EH (cell line): ENCODE measurements at places on chromosomes 7 and 10.

DNA sequence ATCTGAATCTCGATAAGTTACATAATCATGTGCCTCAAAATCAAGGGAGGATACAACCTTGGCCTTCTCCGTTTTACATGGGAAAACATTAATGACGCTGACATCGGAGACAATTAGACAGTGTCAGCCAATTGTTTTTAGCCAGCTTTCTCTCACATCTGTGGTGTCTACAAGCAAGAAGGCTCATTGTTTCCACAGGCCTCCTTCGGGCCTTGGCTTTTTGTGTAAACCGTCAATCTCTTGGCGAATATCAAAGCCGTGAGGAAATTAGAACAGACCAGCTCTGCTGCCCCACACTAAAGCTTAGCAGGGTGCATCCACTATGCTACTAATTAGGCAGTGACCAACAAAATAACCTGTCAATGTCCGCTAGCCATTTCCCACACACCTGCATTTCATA lies 43.2 kb downstream of the VAX1 start:
- no peak for DNase-seq

DNA sequence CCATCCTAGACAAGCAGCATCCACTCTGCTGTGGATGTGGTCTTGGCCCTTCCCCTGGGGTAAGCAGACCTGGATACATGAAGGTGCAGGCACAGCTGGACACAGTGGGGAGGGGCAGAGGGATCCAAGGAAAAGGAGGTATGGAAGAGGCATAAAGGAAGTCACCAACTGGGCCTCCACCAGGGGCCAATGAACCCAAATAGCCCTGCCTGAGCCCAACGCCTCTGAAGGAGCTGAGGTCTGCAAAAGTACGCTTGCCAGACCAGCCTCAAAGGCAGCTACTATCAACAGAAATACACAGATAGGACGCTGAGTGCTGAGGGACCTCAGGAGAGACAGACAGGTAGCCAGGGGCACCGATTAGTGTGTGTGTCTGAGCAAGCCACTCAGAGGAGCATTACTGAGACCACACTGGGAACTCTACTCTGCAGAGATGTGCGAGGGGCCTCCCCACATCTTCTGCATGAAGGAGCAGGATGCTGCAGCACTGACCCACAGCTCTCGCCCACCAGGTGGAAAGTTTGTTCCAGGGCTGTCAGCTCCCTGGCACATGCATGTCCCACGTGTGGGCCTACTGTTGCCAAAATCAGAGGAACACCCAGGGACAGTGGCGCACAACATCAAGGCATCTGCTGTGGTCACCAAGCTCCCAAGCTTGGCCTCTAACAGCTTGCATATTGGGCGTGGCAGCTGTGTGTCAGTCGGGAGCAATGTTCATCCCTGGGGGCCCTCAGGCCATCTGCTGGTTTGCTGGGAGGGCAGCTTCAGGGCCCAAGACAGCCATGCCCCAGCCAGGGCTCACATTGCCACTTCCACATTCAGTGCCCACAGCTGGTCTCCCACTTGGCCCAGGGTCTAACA lies 40.0 kb downstream of the MKI67 start:
- DNase-seq, result no peak

DNA sequence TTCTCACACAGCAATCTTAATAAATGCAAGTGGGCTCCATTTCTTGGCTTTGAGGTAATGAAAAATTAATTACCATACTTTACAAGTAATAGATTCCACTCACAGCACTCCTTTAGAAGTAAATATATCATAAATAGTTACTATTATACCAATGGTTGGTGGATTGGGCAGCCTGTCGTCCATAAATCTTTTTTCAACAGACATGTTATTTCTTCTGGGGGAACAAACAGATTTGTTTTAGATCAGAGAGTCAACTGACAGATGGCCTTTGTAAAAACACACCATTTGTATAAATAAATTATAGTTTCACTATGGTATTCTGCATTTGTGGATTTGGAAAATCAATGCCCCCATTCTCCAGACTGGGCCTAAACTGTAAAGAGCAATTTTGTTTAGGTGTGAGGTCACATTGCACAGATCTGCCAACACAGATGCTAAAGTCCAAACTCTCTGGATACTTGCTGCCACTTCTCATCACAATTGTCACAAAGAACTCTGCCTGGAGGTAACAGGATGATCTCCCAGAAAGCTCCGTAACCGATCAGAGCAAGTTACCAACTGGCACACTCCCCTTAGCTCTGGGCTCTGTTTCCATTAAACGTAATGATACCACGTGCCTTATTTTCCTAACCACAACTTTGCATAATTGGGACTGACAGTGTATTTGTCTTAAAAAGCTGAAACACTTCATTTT lies 4.5 kb upstream of the MACROH2A2 start:
- no peak for DNase-seq

DNA sequence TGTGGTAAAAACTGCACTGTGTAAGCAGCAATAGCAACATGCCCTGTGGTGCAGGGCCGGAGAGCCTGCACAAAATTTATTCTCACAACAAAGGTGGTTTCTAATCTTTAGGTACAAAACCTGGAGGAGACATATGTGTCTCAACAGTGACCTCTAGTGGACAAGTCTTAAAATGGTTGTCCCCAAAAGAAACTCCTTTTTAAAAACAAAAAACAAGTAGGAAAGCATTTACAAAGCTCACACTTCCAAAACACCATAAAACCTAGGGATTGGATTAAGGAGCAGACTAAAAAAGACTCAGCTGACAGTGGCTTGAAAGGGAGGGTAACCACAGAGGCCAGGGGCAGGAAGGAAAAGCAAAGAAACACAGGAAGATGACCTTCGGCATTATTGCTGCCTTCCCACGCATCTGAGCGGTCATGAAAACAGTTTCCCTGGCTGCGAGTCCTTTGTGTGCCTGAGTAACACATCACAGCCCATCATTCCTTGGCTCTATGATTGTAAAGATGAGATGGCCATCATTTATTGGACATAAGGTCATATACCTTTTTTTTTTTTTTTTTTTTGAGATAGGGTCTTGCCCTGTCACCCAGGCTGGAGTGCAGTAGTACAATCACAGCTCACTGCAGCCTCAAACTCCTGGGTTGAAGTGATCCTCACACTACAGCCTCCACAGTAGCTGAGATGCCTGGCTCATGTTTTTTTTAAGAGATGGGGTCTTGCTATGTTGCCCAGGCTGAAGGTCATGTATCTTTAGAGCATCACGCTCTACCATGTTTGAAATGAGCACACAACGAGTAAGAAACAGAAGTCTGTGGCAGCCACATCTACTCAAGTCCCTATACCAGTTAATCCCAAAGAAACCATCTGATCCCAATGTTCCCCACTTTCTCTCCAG lies 39.5 kb downstream of the RSU1 start:
- DNase-seq, result peak; percentile 59

DNA sequence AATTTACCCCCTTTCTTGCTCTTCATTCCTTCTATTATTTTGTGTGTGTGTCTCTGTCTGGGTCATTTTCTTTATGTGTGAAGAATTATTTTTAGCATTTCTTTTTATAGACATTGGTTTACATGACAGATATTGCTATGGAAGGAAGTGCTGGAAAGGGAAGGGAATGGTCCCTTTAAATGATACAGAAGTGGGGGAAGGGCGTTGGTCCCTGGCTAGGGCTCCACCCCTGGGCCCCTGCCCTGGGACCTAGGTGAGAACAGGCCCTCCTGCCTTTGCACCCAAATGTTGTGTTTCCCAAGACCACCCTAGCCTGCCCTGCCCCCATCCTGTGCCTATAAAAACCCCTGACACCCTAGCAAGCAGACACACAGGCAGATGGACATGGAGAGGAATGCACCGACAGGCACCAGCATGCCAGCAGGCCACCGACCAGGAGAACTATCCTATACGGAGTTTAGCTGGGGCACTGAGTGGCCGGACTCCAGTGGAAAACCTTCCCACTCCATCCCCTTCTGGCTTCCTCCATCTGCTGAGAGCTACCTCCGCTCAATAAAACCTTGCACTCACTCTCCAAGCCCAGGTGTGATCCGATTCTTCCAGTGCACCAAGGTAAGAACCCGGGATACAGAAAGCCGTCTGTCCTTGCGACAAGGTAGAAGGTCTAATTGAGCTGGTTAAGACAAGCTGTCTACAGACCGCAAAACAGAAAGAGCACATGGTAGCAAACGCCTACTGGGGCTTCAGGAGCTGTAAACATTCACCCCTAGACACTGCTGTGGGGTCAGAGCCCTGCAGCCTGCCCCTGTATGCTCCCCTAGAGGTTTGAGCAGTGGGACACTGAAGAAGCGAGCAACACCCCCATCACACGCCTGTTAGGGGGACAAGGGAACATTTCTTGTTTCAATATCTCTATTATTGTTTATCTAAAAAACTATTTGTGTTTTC lies 515.7 kb downstream of the SORCS1 start:
- DNase-seq, result no peak

DNA sequence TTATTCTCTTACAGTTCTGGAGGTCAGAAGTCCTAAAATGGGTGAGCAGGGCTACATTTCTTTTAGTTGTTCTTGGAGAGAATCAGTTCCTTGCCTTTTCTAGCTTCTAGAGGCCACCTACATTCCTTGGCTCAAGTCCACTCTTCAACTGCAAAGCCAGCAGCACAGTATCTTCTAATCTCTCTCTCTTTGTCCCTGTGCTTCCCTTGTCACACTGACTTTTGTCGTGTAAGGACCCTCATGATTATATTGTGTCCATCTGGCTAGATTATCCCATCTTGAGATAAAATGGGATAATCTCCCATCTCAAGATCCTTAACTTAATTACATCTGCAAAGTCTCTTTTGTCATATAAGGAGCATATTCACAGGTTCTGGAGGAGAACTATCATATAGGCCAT lies 359.0 kb downstream of the ADRA2A start:
- no peak for DNase-seq

DNA sequence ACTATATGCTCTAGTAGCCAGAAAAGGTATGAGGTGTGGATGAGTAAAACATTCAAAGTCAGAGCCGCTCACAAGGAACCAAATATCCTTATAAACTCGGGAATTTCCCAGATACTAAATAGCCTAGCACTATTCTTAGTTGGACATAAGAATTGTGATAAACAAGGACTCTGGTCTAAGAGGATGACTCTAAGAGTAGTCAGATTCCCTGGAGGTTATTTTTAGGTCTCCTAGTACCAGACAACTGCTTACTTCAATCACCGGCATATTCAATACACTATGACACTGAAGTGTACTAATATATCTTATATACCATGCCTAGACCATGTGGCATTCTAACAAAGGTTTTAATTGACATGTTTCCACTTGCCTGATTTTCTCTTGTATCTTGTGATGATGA lies 56.5 kb downstream of the LMBR1 start:
- peak; percentile 26 for DNase-seq

DNA sequence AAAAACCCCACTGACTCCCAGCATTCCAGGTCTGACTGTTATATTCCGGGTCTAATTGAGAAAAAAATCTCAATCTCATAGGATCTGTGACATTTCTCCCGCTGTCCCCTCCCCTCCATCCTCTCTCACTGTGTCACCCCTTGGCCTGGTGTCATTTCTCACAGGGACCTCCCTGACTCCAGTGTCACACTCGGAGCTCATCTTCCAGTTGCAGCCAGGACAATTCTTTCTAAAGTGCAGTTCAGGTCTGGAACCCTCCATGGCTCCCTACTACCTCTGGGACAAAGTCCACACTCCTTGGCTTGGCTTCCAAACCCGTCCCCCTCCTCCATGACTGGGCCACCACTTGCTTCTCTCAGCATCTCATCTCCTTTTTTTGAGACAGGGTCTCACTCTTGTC lies 14.2 kb downstream of the MLXIPL start:
- no peak for DNase-seq

- no peak for DNase-seq
These were observed 148.4 kb downstream of the RNF133 start for GRCh38 chr7:122550545-122550944.

DNA sequence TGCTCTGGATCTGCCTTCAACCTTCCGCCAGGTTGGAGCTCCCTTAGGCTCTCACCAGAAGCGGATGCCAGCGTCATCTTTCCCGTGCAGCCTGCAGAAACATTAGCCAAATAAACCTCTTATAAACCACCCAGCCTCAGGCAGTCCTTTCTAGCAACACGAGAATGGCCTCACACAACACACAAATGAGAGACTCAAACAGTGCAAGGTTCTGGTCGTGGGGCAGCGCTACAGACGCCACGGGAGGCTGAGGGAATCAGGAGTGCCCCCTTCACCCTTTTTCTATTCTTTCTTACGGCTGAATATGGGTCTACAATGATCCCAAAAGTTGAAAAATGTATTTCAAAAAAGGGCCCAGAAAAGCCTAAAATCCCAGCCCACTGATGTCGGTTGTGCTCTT lies 96.4 kb downstream of the FOXL3 start:
- no peak for DNase-seq

- DNase-seq, result no peak
These were observed 9.6 kb upstream of the ELN start for GRCh38 chr7:74018246-74018895.

GRCh38 chr7:108146070-108146842 lies 16.1 kb upstream of the LAMB4 start:
- peak; percentile 82 for DNase-seq

DNA sequence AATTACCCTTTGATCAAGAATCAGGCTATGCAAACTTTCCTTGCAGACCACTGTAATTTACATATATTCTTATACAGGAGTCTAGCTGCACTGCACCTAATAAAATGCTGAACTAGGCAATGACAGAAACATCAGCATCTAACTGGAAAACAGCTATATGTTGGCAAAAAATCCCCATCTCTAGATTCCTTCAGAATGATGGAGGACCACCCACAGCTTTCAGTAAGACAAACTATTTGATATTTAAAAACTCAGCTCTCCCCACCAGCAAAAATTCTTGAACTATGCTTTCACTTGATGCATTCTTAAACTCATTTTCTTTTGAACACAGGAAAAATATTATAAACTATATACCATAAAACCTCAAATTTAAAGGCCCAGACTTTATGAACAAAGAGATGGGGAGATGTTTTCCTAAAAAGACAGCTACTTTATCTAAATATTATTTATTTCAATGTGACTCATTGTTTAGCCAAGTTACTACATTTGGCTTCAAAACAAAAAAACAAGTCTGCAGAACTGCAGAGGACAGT lies 77.4 kb downstream of the SEMA3C start:
- no peak for DNase-seq

DNA sequence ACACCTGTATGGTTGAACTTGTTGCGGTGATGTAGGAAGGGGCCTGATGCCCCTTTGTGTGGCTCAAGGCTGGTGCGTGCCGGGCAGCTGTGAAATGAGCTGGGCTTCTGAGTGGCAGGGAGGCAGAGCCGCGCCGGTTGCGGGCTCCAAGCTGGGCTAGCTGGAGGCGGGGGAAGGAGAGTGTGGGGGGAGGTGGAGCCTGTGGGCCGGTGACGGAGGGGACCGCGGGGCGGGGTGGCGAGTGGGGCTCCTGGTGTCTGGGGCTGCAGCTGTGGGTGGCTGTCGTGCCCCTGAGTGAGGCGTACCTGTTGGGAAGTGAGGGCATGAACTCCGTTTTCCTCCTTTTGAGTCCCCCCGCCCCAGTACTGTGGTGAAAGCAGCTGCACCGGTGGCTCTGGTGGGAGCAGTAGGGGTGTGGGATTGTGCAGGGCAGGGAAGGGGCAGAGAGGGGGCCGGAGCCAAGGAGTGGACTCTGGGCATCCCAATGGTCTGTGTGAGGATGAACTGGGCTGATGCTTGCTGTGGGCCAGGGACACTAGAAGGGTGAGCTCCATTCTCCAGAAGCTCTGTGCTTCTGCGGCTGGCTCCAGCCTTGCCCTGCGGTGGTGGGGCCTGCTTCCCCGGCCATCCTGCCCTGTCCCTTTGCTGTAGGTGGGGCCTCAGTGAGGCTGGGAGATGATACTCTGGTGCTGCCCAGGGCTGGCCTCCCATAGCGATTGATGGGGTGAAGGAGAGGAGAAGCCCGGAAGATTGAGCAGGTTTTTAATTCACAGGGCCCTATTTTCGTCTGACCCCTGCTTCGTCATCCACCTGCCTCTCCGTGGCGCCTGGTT lies 41.7 kb downstream of the INPP5A start:
- no peak for DNase-seq
